ENCODE measurements at places on chromosomes 7 and 10.
A peak's percentile ranks its signal among the peaks of the same experiment; 100 is the strongest.

DNA sequence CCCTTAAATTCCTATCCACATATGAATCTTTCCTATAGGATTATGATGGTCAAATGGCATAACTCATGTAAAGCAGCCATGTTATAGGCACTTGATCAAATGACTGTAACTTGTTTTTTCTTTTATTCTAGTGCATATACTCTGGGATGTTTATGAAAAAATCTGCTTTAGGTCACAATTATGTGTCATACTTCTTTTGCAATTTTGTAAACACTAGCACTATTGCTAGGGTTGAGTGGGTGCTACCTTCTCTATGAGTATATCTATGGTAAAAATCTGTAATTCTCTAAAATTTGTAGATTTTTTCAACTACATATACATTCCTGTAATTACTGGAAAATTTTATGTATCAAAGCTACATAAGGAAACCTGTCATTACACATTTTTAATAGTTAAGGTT, 50.0 kb downstream of the HGF start:
- DNase-seq = no peak

- no peak for DNase-seq
Observed at GRCh38 chr7:51226063-51226755, 90.4 kb downstream of the COBL start.

DNA sequence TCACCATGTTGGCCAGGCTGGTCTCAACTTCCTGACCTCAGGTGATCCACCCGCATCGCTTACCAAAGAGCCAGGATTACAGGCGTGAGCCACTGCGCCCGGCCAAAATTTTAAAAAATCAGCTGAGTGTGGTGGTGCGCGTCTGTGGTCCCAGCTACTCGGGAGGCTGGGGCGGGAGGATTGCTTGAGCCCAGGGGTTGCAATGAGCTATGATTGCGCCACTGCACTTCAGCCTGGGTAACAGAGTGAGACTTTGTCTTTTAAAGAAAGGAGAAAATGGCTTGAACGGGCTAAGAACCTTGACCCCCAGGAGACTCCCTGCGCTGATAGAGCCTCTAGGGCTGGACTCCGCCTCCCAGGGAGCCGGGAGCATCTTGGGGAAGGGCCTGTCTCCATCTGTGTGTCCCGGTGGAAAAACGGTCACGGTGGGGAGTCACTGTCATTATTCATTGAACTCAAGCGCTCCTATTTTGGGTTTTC, 760 bp upstream of the KCTD7 start:
- DNase-seq = no peak

DNA sequence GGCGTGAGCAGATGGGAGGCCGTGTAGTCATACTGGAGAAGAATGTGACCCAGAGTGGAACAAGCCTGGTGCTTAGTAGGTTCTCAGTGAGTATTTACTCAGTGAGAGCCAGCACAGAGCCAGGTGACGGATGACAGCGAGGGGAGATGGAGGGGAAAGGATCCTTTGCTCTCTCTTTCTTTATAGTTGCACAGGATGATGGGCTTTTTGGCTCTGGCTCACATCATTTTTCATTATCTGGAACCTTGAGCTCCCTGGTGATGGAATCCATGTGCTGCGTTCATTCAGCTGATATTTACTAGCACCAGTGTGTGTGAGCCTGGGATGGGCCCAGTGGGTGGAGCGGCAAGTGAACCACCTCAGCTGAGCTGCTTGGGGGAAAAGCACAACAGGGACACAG, 17.2 kb downstream of the BTBD16 start:
- DNase-seq = no peak

DNA sequence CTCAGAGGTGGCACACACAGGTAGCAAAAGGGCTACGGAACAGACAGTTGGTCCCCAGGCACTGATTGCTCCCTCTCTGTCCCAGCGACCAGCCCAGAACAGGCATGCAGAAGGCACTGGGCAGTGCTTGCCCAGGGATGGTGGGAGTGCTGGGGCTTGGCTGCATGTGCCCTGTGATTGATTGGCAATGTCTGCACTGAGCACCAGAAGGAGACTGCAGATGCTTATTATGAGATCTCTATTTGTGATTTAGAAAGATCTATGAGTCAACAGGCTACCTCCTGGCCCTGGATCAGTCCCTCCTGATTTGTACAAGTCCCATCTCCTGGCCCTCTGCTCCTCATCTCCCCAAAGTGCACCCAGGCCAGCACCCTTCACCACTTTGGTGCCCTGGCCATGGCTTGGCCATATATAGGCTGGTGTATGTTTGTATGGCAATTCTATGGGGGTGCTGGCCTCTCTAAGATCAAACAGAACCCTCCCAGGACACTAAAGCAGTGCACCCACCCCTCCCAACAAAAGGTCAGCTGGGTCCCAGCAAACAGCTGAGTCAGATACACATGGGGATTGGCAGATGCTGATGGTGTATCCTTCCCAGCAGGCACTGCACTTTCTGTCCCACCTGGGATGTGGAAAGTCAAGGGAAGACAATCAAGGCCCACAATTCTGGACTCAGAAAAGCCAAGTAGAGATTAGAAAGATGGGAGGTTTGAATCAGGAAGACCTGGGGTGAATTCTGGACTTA, 30.9 kb downstream of the CAMK2B start:
- no peak for DNase-seq

GRCh38 chr7:140423501-140423900, 19.6 kb downstream of the RAB19 start:
- DNase-seq = no peak

DNA sequence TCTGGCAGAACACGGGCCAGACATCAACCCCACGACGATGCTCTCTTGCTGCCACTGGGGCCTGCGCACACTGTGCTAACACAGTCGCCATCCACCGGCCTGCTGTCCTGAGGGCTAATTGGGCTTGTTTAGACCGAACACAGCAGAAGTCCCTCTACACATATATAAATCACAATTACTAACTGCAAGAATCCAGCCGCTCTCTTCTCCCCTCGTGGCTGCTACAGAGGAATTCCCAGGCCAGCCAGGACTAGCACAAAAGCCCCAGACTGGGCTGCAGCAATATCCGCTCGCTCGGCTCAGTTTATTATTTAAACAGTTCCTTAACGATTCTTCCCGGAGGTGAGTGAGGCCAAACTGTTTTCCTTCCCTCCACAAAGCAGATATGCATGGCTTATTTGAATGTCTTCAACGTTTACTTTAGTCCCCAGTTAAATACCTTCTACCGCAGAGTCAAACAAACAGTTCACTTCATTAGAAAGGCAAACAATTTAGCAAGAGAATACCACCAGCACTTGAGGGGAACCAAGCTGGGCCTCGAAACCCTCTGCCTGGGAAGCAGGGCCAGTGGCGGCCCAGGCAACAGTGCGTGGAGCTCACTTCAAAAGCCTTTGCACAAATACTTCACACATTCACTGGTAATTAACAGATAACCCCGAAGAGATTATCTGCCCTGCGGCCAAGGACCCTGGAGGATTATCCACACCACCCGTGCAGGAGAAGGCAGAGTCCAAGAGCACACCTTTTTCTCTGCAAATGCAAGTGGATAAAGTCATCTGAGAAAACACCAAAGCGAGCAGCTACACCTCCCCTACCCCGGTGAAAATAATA, 145.3 kb downstream of the GLI3 start:
- DNase-seq = no peak

DNA sequence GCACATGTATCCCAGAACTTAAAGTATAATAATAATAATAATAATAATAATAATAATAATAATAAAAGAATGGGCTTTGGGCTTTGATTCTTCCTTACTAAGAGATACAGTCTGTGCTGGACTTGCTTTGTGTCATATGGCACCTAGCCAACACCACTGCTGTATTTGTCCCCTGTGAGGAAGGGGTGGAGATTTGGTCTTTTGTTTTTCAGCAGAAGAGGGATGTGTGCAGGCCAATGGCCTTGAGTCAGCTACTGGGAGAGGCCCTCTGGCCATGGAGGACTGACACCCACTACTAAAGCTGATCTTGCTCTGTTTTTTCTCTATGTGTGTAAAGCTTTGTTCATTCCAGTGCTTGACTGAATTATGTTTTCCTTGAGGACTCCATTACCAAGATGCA, 573.0 kb upstream of the PCDH15 start:
- no peak for DNase-seq

DNA sequence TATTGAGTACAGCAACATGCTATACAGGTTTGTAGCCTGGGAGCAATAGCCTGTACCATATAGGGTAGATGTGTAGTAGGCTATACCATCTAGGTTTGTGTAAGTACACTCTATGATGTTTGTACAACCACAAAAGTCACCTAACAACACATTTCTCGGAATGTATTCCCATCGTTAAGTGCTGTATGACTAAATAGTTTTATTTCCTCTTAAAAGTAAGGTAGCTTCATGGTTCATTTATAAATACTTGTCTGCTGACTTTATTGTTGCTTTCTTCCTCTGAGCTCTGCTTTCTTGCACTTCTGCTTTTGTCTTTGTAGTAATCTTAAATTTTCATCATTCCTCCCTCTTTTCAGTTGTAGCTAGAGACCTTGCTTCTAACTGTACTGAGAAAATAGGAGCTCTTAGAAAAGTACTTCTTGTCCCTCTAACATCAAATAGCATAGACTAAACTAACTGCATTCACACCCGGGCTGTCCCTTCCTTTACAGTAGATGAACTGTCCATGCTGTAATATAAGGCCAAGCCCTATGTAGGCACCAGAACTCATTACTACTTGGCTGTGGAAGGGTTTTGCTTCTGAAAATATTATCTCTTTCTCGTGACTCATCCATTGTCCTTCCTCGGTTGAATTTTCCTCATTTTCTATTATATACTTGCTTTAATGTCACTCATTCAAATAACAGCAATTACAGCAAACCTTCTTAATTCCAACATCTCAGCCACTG, 55.4 kb upstream of the FAM3C start:
- DNase-seq = no peak

DNA sequence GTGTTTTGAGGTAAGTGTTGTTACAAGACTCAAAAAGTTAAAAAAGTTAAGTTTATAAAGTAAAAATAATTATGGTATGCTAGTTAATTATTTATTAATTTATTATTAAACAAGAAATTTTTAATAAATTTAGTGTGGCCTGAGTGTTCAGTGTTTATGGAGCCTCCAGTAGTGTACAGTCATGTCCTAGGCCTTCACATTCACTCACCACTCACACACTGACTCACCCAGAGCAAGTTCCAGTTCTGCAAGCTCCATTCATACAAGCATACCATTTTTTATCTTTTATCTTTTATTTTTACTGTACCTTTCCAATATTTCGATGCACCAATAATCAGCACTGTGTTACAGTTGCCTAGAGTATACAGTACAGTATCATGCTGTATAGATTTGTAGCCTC, 381.2 kb upstream of the MGMT start:
- no peak for DNase-seq

GRCh38 chr10:77577666-77578229, 59.9 kb downstream of the KCNMA1 start:
- no peak for DNase-seq

DNA sequence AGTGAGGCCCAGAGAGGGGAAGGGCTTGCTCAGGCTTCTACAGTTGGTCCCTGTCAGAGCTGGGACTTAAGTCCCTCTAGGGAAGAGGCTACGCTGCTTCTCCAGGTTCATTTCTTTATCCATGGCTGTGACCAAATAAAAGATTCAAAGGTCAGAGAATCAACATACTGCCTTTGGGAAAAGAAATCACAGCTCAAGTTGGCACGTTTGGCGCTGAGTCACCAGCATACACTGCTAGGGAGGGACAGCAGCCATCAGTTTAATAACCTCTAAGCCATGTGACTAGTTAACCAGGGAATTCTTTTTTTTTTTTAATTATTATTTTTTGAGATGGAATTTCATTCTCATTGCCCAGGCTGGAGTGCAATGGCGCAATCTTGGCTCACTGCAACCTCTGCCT, 28.4 kb upstream of the CRHR2 start:
- no peak for DNase-seq

- peak; percentile 5 for DNase-seq
Observed at GRCh38 chr10:123241391-123242141, 87.4 kb downstream of the BUB3 start.

- DNase-seq = no peak
Observed at GRCh38 chr7:69882269-69882668, 284.0 kb downstream of the AUTS2 start.

GRCh38 chr10:76719006-76719405, 918.6 kb downstream of the KCNMA1 start:
- DNase-seq = no peak

- no peak for DNase-seq
Observed at GRCh38 chr10:126906704-126907422, 1.6 kb downstream of the DOCK1 start.

- no peak for DNase-seq
Observed at GRCh38 chr10:20945546-20946332, 48.6 kb upstream of the NEBL start.

DNA sequence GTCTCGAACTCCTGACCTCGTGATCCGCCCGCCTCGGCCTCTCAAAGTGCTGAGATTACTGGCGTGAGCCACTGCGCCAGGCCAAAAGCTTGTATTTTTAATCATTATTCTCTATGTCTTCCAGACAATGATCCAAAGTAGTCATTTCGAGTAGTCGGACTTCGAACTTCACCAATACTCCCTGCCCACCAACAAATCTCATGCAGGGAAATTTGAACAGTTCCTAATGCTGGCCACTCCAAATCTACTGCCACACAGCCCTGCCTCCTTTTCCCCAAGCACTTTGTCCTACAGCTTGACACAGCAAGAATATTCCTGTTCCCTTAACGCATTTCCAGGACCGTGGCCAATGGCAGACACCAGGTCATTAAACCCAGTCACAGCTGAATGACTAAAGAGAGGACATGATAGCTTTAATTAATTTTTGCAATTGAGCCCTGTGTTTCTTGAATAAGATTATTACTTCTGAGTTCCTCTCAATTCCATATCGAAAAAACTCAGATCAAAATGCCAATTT, 142.3 kb upstream of the NRP1 start:
- no peak for DNase-seq
